ENCODE measurements at places on chromosomes 5 and 9.
A peak's percentile ranks its signal among the peaks of the same experiment; 100 is the strongest.

- no peak for DNase-seq
These were observed 9.3 kb upstream of the ANKDD1B start for GRCh38 chr5:75601996-75602395.

- DNase-seq: no peak
These were observed 596.1 kb downstream of the IRX1 start for GRCh38 chr5:4191703-4192102.

DNA sequence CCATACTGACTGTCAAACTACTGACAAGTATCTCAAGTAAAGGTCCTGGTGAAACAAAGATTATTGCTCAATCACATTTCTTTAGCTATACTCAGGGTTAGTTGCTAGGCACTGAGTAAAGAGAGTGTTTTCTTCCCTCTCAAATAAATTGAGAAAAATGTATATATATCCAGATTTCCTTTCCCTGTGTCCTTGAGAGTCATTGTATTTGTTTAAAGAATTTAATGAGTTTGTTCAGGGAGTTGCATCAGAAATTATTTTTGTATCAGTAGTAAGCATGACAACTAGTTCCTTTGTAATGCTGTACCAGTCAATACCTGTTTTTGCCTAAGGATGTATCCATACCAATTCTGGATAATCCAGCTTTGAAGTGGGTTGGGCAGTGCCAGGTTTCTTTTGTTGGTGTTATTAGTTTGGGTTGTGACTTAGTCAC lies 3.2 kb upstream of the ANKHD1 start:
- DNase-seq: no peak

GRCh38 chr5:142151436-142152383 lies 43.1 kb downstream of the NDFIP1 start:
- no peak for DNase-seq

GRCh38 chr9:112180387-112180881 lies 5.3 kb upstream of the SUSD1 start:
- no peak for DNase-seq

- DNase-seq: no peak
These were observed 466.6 kb upstream of the DAB2 start for GRCh38 chr5:39891376-39891775.

DNA sequence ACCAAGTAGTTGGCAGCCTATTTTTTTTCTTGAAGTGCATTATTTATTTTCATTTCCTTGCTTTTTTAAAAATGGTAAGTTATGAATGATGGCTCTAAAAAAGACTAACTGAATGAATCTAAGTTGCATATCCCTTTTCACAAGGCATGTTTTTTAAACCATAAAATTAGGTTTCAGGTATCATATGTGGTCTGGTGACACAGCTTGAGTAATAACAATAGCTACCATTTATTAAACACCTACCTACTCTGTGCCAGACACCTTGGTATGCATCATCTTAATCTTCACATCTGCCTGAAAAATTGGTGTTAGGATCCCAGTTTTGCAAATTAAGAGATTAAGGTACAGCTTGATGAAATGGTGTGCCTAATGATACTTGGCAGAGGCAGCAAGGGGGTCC lies 4.3 kb upstream of the GABBR2 start:
- DNase-seq: no peak

DNA sequence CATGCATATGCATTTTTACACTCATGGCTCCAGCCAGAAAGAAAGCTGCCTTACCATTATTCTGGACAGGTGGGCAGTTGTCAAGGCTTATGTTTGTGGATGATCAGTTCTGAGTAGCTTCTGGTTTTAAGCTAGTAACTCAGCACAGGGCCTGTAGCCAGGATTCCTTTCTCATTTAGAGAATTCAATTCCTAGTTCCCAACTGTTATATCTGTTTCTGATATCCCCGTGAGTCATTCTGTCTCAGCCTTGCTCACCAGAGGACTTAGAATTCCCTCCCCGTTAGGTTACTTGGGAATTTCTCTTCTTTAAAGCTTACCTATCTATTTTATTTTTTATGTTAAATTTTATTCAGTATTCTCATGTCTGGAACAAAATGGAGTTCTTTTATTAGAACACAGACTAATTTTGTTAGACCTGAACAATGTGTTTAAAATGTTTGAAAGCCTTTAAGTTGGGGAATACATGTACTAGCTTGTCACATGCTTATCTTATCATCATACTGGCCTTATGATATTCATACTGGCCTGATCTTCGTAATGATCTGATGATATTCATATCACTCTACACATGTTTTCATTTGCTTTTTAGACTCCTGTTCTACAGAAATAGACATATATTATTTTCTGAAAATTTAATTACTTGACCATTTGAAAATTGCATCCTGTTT lies 47.1 kb downstream of the CAST start:
- no peak for DNase-seq

GRCh38 chr9:86549920-86550319 lies 195.7 kb upstream of the TUT7 start:
- DNase-seq: no peak

- DNase-seq: no peak
These were observed 644 bp downstream of the BRD3 start for GRCh38 chr9:134066913-134067851.

DNA sequence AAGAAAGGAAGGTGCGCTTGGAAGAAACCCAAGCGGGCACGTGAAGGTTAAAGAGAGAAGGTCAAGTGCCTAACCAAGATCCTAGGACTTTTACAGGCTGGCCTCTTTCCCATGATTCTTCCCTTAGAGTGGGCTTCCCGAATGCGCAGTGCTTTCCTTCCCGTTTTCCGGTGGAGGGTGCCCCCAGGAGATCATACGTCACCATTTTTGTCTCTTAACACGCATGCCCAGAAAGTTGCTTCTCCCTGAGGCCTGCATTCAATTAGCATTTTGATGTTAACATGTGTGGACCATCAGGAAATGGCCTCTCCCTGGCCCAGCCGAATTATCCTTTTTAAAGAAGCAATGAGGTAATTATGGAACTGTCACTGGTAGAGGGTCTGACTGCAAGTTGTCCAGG lies 1.9 kb upstream of the RUSC2 start:
- no peak for DNase-seq

- DNase-seq: no peak
These were observed 45.3 kb downstream of the INSL6 start for GRCh38 chr9:5140151-5140550.

- DNase-seq: no peak
These were observed 36.9 kb downstream of the LMX1B start for GRCh38 chr9:126650404-126651341.

DNA sequence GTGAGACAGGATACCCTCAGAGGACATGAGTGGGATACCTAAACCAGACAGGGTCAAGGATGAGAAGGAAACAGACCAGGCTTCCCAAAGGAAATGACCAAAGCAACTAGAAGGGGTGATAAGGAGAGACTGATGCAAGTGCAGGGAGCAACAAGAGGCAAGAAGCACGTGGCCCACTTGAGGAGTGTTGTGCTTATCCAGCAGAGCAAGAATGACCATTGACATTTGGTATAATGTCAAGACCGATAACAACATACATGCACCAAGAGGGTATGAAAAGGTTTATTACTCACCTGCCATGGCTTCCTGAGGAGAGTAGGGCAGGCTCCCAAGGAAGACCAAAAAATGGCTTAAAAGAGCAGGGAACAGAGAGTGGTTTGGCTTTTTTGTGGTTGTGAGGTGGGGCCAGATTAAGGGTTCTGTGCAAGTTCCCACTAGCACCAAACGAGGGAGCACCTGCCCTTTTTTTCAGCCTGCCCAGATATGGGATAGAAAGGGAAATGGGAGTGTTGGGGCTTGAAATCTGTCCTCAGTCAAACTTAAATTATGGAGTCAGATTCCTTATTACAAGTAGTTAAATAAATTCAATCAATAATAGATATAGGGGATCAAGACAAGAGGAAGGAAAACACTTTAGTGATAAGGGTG lies 513.6 kb downstream of the RASEF start:
- no peak for DNase-seq

DNA sequence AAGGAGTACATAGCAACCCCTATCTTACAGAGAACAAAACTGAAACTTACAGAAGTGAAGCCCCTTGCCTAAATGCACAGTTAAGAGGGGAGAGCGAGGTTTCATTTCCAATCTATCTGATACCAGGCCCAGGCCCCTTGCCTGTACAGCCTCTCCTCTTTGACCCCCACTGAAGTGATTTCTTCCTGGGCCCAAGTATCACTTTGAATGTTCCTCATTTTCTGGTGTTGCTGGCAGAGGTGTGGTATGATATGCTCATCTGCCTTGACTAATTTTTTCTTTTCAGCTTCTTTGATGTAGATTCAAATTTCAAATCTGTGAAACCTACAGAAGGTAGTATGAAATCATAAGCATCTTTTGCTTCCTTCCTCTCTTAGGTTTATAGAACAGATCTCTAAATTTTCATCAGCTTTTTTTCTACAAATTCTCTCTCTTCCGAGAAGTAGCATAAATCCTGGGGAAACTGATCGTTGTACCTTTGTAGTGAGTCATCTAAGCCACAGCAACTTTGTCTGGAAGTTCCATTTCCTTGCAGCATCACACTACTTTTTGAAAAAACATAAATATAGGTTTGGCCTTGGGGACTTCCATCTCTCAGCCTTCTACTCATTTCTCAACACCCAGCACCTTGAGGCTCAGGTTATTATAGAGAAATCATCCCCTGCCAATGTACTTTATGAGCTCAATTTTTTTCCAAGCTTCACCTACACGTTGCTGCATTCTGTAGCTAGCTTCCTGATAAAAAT lies 402.4 kb upstream of the PTGER4 start:
- no peak for DNase-seq

DNA sequence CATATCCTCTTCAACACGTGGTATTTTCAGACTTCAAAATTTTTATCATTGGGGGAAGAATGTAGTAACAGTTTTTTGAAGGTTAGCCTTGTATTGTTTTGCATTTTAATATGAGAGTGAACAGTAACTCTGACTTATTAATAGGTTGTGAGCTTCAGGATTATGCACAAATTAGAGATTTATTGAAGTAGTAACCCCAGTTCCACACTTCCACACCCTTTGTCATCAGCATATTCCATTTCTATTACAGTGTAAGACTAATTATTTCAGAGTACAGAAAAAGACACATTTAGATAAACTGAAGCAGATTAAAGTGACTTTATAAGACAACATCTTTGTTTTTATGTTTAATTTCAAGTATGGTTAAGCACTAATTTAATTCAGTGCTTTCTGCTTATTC lies 105.7 kb downstream of the CDC42SE2 start:
- no peak for DNase-seq

GRCh38 chr5:180596115-180596667 lies 4.9 kb upstream of the SCGB3A1 start:
- DNase-seq: peak; percentile 66

- no peak for DNase-seq
These were observed 356.3 kb downstream of the BNC2 start for GRCh38 chr9:16514131-16514530.

- no peak for DNase-seq
These were observed 1136.9 kb downstream of the TAF11L14 start for GRCh38 chr5:18771097-18771610.

DNA sequence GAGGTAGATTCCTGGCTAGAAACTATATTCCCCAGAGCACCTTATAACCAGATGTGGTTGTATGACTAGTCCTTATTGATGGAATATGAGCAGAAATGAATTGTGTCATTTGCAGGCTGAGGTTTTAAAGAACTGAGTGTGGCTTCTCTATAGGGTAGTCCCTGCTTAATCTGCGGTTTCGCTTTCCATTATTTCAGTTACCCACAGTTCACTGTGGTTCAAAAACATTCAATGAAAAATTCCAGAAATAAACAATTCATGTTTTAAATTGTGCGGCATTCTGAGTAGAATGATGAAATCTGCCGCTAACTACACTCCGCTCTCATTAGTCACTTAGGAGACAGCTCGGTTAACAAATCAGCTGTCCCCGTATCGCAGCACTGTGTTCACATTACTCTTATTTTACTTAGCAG lies 65.1 kb downstream of the ANKRD55 start:
- no peak for DNase-seq

DNA sequence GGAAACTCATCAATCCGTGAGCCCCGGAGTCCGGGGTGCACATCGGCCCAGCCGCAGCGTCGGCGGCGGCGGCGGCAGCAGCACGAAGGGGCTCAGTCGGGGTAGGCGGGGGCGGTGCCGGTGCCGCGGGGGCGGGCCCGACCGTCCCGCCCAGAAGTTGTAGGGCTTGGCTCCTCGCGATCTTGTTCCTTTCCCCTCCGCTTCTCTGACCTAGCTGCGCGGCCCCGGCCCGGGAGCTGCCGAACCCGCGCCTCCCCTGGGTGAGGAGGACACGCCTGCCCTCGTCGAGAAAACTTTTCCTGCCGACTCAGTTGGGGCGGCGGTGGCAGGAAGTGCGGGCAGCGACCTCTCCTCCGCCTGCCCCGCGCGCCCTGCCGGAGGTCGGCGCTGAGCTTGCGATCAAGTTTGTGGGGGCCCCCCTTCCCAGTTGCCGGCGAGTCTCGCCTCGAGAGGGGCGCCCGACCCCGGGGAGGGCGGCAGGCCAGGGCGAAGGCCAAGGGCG lies at the start of gene MAN2A1:
Gene MAN2A1, plus strand, starts transcription at position 188 of the 502 bp plus-strand sequence. CDS start 491 bp downstream, outside the sequence.
- DNase-seq: peak; percentile 91

DNA sequence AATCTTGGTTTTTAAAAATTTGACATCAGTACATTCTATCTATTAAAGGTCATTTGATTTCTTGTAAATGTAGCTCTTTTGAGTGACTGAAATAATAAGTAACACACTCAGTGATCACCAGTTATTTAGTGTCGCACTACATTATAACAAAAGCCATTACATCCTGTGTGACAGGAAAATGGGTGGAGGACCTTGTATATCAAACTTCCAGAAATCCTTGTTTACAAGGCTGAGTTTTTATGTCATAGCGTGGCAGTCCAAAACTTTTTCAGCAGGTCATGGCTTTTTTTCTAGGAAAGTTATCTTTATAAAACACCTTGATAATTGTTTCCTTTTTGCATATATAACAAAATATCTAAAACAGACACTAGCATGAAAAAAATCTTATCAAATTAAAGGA lies 14.4 kb upstream of the ITGA1 start:
- no peak for DNase-seq

DNA sequence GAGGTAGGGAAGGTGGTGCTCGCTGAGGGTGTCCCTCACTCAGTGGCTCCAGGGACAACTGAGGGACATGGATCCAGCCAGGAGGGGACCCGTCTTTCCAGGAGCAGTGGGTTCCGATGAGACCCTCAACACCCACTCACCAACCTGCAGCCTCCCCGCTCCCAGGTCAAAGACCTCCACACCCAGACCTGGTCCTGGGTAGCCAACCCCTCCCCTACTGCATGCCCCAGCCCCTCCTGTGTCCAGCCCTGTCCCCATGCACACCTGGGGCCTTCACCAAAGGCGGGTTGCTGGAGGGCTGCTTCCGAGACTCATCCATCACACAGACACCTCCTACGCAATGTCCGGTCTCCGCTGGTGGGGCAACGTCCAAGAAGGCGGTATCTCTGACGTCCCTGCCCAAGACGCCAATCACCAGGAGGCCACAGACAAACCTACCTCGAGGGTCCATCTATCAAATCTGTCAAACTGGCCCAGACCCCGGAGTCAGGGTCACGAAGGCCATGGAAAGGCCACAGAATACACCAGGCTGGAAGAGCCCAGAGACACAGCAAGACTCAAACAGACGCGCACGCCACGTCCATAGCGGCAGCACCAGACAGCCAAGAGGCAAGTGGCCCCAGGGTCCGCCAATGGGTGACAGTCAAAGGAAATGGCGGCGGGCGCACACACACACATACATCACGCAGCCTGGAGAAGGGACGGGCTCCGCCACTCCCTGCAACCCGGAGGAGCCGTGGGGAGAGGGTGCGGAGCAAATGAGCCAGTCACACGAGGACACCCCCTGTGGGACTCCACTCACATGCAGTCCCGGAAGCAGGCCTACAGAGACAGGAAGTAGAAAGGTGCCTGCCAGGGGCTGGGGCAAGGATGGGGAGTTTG lies 10.8 kb downstream of the NACC2 start:
- DNase-seq: no peak

- no peak for DNase-seq
These were observed 565.5 kb upstream of the DMAC1 start for GRCh38 chr9:8365029-8365428.

- DNase-seq: peak; percentile 72
These were observed 16.3 kb upstream of the PPP2CA start for GRCh38 chr5:134242146-134242545.
